ENCODE measurements at places on chromosomes 3 and 15.

DNA sequence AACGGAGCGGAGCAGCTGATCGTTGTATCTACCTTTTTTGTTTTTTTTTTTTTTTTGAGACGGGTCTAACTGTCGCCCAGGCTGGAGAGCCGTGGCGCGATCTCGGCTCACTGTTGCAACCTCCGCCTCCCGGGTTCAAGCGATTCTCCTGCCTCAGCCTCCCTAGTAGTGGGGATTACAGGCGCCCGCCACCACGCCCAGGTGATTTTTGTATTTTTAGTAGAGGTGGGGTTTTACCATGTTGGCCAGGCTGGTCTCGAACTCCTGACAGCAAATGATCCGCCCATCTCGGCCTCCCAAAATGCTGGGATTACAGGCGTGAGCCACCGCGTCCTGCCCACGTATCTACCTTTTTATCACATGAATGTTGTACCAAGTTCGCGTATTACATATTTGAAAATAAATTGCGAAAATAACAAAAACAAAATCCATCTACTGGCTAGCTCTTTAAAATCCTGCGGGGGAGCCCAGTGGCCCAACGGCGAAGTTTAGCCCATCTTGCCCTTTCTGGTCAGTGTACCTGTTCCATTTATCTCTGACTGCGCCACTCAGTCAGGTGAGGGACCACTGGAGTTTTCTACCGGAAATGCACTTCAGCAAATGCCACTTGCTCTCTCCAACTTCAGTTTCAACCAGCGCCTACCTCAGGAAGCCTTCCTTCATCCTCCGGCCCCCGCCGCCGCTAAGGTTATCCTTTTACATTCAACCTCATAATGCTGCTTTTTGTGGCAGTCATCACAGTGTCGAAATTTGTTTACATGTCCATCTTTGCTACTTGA, 1.2 kb upstream of the EIF3J start:
- no peak for DNase-seq

DNA sequence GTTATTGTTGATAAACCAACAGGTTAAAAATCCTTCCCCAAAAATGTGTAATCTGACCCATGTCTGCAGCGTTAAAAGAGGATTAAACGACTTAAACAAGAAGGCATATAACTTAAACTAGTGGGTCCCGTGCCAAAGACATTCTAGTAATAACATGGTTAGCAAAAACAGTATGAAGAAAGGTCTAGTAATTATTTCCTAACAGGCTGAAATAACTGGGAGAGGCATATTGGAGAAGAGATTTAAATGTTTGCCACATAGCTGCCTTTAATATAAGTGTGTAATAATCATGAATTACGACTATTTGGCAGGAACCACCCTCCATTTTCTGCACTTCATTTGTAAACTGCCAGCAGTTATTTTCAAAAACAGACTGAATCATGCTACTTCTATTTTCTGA, 67.7 kb upstream of the CSPG5 start:
- DNase-seq = no peak

DNA sequence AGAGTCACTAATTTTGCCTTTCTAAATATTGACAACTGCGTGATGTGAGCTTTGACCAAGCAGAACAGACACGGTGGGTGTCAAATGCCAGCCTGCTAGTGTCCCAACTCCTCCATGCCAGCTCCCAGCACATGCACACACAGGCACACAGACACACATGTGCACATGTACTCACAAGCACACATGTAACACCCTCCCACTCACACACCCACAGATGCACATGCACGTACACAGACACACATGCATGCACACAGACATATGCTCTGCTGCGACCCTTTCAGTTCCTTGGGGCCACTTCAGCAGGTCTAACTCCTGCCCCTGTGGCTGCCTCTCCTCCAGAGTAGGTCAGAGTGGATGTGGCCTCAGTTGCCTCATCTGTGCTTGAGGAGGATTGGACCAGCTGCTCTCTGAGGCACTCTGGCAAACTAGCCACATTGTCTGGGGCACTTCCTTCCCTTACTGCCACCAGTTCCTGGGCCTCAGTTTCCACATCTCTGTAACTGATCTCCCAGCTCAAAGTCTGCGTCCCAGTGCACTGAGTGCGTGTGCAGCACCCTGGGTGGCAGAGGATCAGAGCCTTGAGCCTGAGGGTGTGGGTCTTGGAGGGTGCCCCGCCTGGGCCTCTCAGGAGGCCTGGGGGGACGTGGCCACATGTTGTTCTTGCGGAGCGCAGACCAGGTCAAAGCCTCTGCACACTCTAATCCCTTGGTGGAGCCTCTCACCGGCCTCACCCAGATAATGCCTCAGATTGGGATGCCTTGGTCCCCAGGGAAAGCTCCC, 55.0 kb upstream of the PRR23E start:
- DNase-seq = no peak

- DNase-seq = no peak
These were observed 7.7 kb upstream of the UMPS start for GRCh38 chr3:124722589-124722988.

DNA sequence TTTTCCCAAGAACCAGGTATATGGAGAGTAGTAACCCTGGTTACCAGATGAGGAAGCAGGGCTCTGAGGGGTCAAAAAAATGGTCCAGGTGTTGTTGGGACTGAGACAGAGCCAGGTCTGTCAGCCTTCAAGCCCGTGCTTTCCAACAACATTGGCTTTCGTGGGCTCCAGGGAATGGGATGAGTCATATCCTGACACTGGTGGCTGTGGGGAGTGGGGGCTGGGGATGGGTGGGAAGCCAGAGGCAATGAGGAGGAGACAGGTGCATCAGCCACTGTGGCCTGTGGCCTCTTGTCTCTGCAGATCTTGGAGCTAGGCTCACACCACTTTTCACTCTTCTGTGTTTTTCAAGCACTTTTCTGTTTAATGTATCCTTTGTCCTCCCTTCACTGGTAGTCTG, 38.2 kb downstream of the CORO2B start:
- no peak for DNase-seq

DNA sequence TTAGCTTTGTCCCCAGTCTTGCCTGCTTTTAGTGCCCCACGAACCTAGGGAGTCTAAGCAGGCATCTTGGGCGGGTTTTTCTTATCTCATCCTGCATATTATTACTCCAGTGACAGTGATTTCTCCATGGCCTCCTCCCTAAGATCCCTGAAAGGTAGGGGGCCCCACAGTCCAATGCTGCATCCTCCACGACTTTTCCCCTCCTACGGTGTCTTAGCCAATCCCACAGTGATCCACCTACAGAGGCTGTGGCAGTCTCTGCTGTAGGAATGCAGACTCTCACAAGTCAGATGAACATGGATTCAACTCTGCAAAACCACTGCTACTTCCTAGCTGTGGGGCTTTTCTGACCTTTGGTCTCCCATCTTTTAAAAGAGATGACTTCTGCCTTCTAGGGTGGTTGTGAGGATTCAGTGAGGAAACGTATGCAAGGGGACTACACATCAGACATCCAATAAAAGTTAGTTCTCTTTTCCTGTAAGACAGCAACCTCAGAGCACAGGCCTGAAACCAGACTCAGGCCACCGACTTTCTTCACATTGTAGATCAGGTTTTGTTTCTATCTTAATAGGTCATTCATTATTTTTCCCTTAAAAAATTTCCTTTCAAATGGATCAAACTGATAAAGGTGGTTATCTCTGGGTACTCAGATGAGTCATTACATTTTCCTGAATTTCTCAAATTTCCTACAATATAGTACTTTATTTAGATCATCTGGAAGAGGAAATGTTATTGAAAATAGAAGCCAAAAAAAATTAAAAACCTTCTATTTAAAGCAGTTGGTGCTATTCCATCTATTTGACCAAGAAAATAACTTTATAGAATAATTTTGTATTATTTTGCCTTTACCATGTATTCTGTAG, 23.2 kb downstream of the ILDR1 start:
- no peak for DNase-seq

DNA sequence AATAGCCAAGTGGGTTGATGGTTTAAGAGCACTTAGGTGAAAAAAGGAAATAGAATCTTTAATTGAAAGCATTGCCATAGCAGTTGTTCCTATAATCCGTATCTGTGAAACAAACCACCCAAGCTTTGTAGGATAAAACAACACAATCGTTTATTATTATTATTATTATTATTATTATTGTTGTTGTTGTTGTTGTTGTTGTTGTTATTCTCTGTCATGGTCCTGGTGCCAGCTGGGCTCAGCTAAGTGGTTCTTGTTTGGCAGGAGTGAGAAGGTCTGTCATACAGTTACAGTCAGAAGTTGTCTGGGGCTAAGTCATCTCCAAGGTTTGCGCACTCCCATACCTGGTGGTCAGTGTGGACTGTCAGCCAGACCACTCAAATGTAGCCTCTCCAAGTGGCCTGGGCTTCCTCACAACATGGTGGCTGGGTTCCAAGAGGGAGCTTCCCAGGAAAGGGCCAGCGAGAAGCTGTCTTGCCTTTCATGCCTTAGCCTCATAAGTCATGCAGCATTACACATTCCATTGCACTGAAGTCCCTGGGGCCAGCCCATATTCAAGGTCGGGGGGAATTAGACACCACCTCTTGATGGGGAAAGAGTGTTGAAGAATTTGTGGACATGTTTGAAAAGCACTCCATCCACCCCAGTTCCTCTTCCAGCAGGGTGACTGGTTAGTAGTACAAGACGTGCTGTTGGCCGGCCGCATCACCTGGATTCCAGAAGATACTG, 54.3 kb upstream of the FGD5 start:
- no peak for DNase-seq

DNA sequence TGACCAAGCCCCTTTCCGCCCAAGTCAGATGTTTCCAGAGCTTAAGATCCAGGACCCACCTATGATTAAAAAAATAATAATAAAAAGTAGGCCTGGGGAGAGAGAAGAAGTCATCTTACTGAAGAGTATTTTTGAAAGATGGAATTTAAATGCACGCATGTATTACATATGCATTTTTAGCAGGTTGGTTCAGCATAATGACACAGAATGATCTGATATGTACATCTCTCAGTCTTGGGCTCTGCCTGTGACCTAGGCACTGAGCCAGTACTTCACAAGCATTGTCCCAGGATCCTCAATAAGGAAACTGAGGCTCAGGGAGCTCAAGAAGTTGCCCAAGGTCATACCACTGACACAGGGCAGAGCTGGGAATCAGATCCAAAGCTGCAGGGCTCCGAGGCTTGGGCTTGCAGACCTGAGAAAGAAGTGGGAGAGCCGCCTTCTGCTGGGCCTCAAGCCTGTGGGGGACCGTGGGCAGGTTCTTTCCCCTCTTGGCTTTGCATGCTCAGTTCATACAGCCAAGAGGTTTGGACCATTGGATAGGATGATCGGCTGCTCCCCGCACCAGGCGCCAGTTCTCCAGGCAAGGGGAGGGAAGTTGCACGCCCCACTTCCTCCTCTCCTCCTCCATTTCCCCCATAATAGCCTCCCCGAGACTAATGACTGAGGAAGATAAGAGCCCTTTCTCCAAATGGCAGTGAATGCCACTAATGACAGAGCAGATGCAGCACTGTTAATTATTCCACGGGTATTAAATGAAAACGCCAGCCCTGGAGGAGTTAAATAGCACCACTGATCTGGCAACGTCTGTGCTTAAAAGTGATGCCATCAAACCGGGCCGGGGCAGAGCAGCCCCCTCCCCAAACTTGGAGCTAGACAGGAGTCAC, 6.9 kb downstream of the SLC6A1 start:
- no peak for DNase-seq

GRCh38 chr3:27085829-27086730, 283.1 kb downstream of the NEK10 start:
- DNase-seq = no peak

DNA sequence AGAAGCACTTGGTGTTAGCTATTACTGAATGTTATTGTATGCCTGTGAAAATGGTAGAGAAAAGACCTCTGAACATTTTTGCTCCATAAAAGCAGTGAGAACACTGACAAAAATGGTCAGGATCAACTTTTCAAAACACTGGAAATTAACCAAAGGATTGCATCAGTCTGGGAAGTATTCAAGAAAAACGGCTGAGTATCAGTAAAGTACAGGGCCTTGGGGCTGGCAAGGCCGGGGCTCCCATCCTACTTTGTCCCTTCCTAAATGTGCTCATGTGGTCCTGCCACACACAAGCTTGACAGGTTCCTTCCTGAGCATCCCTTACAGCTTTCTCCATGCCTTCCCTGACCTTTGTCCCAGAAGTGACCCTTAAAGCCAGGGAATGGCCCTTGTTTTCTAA, 84.0 kb downstream of the CFAP20DC start:
- no peak for DNase-seq

DNA sequence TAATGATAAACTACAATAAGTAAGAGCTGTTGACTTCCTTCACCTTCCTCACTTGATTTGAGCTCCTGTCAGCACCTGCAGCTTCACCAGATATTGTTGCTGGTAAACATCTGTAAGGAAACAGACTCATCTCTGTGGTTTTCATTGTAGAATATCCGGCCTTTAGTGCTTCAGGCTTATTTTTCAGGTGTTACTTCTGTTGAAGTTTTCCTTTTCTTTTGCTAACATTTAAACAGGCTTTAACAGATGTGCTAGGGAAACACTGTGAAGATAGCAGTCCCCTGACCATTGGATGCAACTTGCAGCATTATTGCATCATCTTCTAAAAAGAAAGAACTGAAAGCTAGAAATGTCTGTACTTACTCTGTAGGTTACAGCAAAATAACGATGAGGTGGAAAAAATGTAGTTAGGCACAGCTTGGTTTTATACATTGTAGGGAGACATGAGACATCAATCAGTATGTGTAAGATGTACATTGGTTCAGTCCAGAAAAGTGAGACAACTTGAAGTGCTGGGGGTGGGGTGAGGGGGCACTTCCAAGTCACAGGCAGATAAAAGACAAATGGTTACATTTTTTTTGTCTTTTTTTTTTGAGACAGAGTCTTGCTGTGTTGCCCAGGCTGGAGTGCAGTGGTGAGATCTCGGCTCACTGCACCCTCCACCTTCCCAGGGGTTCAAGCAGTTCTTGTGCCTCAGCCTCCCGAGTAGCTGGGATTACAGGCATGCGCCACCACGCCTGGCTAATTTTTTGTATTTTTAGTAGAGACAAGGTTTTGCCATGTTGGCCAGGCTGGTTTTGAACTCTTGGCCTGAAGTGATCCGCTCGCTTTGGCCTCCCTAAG, 10.2 kb downstream of the EDEM1 start:
- DNase-seq = no peak

GRCh38 chr3:36729204-36730056, 34.9 kb downstream of the DCLK3 start:
- no peak for DNase-seq
